ENCODE measurements at places on chromosomes 7 and 10. TPM values are rescaled to one million over a fixed set of nuclear protein-coding genes. Genes with fewer than 3 reads are reported as not detected.

- DNase-seq: no peak
Observed at GRCh38 chr7:129298268-129298893, 73.6 kb downstream of the AHCYL2 start.

GRCh38 chr7:104127204-104127603, 80.6 kb downstream of the ORC5 start:
- DNase-seq: no peak

GRCh38 chr10:114131094-114131493, 42.9 kb downstream of the CCDC186 start:
- DNase-seq: no peak

The UNCX gene
- not detected for total RNA-seq
